Activated B cell treated with CpG ODN at 0.5 μM for 24 hours (primary cell): ENCODE measurements at places on chromosomes 4 and X.

DNA sequence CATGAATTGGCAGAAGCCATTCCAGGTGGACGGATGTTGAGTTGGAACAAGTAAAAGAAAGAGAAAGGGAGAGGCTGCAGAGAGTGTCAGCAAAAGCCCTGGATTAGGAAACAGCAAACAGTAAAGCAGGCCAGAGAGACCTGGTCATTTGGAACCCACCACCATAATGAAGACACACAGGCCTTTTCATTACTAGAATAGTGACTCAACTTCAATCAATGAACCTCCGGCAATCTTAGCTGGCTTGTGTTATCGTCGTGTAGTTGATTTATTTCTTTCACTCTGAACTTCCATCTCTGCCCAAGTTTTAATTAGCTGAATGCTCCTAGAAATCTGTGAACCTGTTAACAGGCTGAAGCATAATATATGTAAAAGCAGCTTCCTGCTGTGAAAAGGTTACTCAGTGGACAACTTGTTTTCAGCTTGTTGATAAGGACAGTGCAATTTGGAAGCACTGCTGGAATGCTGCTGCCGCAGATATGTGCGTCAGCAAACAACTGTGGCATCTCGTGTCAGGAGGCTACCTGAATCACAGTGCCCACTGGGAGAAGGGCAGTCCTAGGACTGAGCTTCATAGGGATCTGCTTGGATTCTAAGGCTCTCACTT, 68.8 kb downstream of the SPANXN4 start:
- no peak for DNase-seq

DNA sequence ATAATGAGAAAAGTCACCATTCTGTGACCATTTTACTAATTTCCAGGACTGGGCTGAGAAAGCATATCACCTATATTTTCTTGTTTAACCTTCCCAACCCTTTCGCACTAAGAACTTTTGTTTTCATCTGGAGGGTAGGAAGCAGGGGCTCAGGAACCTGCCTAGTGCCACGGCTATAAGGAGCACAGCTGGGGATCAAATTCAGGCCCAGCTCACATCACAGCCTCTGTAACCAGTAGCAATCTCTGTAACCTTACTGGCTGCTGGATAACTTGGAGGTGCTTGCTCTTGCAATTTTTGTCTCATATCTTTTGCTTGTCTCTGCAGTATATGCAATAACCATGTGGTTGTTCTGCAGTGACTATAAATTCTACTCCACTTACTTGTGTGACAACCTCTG, 76.7 kb upstream of the PLAC1 start:
- DNase-seq, result no peak

DNA sequence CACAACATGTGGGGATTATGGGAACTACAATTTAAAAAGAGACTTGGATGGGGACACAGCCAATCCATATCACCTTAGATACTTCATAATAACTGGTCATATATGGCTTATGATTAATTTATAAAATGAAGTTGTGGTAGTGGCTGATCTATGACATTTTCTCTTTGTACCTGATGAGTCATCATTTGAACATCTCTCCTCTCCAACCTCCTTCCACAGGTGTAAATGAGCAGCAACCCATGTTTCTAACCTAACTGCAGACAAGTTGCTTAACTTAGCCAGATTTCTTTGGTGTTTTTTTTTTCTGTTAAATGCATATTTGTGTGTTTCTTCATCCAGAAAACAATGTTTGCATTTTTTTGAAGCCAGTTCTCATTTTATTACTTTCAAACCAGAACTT, 42.6 kb downstream of the SPANXA2 start:
- DNase-seq, result no peak

DNA sequence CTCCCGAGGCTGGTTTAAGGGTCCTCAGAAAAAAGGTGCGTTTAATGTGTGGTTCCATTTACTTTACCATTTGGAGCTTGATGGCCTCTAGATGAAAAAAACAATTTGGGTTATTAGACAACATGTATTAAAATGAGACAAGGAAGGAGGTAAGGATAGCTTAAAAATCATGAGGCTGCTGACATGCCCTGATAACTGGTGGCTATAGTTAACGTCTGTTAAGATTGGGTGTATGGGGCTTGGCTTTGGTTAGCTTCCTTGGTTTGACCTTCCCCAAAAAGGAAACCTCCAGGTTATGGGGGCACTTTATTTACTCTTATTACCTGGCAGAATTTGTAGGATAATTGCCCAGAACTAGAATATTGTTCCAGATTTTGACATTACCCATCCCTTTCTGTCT, 51.5 kb downstream of the HMGB2 start:
- no peak for DNase-seq

DNA sequence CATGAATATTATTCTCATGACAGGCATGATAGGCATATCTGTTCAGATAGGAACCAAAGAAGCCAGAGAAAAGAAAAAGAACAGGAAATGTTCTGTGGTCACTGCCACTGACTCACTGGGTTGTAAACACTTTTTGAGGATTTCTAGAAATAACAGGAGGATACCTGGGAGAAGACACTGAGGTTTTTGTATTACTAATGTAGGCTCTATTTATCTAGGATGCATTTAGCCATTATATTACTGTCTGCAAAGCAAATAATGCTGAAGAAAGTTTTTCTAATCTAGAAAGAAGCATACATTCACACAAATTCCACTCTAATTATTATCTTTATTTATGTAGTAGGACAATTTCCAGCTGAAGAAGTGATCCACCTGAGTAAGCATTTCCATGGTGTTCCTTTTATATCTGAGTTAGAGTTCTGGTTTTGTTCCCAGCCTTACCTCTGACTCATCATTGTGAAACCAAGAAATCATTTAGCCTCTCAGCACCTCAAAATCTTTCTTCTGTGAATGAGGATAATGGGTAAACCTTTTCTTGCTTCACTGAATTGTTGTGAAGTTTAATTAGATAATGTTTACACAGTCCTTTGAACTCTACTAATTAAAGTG, 40.2 kb upstream of the EPGN start:
- no peak for DNase-seq

GRCh38 chr4:186228514-186228894, 1.2 kb downstream of the KLKB1 start:
- no peak for DNase-seq

DNA sequence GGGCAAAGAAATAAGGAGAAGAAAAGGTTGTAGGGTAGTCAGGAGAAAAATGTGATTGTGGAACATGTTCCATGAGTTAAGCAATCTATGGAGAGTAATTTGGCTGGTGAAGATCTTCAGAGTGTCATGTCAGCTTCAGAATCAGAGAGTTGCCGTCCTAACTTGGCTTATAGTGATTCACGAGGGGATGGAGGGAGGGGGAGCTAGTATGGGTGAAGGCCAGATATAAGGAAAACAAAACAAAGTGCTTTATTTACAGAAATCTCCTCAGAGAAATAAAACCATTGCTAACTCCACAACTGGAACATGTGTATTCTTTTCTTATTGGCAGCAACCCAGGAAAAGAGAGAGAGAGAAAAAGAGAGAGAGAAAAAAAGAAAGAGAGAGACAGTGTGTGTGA, 256.5 kb upstream of the NRK start:
- no peak for DNase-seq

GRCh38 chr4:174531486-174531885, 9.2 kb upstream of the HPGD start:
- DNase-seq, result no peak

DNA sequence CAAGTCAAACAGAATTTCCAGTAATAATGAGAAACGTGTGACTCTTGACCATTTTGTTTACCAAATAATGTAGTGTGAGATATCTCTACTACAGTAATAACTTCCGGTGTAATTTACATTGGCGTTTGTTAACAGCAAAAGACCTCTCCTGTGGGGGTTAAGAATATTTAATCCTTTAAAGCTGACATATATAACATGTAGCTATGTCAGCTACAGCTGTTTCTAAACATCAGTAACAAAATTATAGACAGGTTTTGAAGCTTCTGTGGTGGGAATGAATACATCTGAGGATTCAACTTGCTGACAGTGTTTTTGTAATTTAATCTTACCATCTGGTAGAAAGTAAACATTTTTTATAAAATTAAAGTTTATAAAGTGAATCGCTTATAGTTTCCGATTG, 73.6 kb upstream of the TENM3 start:
- DNase-seq, result no peak

DNA sequence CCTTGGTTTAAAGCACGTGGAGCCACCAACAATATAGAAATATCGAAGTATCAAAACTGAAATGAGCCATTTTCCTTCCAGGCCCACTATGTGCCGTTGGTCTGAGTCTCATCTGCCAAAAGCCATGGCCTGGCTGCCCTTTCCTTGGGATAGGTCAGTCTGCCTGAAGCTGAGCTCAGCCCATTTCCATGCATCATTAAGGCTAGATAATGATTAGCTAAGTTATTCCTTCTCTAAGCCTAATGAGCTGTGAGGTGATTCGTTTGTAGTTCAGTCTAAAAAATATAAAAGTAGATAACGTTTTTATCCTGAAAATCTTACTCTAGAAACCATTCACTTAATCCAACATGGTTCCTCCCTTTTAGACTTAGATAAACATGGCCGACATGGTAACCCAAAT, 936.2 kb upstream of the LCORL start:
- DNase-seq, result no peak

GRCh38 chr4:147727476-147728028, 4.3 kb upstream of the ARHGAP10 start:
- no peak for DNase-seq

GRCh38 chr4:30460818-30461217, 259.4 kb upstream of the PCDH7 start:
- no peak for DNase-seq

DNA sequence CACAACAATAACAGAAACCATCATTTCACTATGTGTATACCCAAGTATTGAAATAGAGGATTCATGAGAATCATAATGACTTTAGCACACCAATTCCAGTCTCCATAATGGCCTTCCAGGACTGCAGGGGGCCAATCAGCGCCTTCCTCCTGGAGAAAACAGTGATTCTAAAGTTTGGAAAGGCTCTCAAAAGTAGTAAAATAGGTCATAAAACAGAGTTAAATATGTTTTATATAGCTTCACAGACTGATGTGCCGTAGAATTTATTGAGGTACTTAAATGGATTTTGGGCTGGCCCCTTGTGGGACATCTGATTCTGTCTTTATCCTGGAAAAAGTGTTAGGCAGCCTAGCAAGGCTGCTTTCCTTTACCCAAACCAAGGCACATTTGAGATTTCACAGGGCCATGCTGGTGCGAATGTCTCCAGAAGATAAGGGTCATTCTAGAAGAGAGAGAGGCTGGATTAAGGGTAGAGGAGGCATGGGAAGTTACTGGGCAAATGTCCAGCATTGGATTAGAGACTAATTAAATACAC, 543.9 kb downstream of the GALNTL6 start:
- no peak for DNase-seq

- DNase-seq, result no peak
Observed at GRCh38 chr4:102308032-102308799, 37.1 kb downstream of the SLC39A8 start.

GRCh38 chr4:10171055-10171454, 54.5 kb upstream of the WDR1 start:
- no peak for DNase-seq

- DNase-seq, result no peak
Observed at GRCh38 chr4:105471566-105472176, 2.2 kb downstream of the PPA2 start.
